Activated CD4-positive, alpha-beta memory T cell treated with anti-CD3 and anti-CD28 coated beads for 36 hours (primary cell): ENCODE measurements at places on chromosomes 1 and 21. TPM values are rescaled to one million over a fixed set of nuclear protein-coding genes. Genes with fewer than 3 reads are reported as not detected.

Gene USH2A
- total RNA-seq, result not detected

Gene GBP2
- 396 TPM for total RNA-seq

Gene DMRTA2
- total RNA-seq, result not detected

Gene ST7L
- total RNA-seq, result 15.4 TPM

Gene AMY2A
- not detected for total RNA-seq

DNA sequence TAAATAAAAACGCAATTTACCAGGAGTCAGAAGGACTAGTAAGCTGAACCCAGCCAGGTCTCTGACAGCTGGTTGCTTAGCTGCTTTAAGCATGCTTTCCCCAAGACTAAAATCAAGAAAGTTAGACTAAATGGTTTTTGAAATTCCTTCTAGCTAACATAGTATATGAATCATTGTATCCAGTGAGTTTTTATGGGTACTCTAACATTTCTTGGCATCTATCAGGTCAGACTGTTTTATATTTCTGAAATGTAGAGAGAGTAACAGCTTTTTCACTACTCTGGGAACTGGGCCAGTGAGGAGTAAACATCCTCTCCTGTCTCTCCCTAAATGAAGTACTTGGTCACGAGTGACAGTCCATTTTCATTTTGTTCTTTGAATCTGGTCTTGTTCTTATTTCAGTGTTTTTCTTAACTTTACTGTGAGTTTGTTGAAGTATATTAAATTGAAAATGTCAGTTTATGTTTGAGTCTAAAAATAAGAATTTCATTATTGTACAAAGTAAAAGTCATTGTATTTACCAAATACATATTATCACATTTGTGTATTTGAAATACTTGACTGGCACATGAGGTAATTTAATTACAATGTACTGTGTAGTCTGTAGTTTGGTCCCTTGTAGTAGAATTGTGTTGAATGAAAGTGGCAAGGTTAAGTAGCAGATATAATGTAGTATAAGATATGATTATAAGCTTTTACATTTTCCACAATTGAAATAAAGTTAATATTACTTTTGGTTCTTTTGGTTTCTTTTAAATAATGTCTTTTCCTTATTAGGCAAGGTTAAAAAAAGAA lies 47.6 kb downstream of the PKN2 start:
- no peak for DNase-seq

Gene TRIM58
- total RNA-seq, result not detected

Gene LRRC7
- total RNA-seq, result not detected
